ENCODE measurements at places on chromosomes 7 and 10.

DNA sequence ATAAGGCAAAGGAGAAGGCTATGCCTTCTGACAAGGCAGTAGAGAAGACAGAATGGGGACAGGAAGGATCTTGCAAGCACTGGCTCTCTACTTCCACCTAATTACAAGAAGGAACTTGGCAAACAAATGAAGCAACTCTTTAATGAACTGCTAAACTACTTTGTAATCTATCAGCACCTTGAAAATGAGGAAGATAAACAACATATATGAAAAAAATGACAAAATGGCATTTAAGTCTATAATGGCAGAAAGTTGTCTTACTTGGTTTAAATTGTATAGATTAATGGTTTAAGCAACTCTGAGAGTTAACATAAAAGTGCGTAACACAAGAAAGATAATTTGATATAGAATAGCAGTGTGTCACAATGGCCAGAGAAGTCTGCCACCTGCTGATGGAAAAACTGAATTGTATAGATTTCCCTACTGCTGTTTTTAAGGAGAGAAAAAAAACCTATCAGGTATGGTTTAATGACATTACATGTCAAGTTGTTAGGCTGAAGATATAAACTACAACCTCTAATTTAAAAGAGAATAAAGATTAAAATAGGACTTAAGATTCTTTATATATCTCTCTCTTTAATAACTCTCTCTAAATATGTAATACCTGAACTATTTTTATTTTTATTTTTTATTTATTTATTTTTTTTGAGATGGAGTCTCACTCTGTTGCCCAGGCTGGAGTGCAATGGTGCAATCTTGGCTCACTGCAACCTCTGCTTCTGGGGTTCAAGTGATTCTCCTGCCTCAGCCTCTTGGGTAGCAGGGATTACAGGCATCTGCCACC lies 11.8 kb downstream of the NT5C3A start:
- ATAC-seq = no peak

DNA sequence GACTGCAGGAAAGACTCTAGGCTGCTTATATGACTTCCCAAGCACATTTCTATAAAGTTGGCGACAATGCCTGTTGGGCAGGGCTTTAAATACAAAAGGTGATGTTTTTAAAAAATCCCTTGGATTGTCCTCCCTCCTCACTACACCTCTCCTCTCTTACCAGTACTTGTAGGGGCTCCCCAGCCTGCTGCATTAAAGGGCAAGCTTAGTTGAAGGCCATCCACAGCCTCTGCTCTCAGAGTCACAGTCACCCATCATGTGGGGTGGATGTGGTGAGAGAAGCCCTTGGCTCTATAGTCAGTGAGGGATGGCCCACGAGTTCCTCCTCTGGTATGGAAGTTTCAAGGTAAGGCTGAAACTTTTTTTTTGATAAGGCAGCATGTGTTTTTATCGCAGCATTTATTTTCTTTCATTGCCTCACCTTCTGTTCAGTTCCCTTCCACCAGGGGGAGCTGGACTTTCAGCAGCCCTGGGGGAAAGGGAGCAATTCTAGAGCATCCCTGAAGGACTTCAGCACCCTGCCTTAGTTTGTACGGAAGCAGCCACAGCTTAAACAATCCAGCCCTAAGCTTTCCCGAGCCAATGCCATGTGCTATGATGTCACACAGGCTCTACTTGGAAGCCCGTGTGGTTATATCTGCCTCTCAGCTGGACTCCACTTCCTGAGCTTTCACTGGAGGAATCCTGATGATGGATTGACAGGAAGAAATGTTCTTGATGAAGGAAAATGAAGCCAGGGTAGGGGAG lies 131.9 kb downstream of the CALCR start:
- no peak for ATAC-seq

DNA sequence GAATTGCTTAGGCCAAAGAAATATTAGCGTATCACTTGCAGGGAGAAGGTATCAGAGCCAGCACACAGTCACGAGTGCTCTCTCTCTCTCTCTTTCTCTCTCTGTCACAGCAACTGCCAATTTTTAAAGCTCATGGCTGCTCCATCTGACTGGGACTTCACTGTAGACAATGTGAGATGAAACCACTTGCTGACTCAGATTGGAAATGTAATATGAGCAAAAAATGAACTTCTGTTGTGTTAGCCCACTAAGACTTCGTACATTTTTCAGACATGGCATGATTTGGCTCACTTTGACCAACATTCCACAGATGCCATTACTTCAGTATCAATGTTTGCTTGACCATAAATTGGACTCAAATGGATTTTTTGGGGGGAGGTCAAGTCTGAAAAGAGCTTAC lies 68.1 kb downstream of the DGKB start:
- no peak for ATAC-seq

DNA sequence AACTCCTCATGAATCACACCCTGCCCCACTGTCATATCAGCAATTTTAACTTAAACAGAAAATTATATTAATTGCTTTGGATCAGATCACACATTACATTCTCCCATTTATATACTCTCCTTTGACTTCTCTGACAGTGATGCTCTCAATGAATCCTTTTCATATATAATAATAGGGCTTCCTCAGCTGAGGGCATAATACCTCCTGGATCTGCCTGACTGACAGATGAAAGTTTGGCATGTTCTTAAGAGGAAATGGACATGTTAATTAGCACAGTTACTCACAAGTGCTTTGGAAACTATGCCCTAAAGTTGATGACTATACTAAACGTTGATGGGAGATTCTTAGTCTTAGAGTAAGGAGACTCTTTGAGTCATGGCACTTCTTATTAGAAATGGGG lies 478.2 kb upstream of the LRRN3 start:
- ATAC-seq = no peak

DNA sequence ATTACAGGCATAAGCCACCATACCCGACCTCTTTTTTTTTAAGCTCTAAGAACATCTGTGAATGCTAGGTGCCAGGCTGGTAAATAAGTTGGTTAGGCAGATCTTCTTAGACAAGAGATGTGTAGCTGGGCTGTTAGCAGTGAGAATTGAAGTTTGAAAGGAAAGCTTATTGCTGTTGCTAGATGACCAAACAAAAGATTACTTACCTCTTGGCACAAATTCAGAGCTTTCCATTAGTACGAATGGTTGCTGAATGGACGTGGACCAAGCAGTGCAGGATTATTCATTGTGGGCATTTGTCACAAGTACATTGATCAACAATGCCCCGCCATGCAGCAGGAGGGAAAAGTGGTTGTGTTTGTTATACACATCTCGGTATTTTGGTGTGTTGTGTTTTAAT lies 131.2 kb downstream of the GFRA1 start:
- ATAC-seq = no peak

DNA sequence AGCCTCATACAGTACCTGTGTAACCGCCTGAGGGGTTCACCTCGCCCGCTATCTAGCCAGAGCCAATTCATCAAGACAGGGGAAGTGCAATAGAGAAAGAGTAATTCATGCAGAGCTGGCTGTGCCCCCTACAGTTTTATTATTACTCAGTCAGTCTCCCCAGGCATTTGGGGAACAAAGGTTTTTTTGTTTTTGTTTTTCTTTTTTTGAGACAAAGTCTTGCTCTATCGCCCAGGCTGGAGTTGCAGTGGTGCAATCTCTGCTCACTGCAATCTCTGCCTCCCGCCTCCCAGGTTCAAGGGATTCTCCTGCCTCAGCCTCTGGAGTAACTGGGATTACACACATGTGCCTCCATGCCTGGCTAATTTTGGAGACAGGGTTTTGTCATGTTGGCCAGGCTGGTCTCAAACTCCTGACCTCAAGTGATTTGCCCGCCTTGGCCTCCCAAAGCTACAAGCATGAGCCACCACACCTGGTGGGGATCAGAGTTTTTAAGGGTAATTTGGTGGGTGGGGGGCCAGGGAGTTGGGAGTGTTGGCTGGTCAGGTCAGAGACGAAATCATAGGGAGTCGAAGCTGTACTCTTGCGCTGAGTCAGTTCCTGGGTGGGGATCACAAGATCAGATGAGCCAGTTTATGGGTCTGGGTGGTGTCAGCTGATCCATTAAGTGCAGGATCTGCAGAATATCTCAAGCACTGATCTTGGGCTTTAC lies 116.5 kb downstream of the MARCHF5 start:
- no peak for ATAC-seq

DNA sequence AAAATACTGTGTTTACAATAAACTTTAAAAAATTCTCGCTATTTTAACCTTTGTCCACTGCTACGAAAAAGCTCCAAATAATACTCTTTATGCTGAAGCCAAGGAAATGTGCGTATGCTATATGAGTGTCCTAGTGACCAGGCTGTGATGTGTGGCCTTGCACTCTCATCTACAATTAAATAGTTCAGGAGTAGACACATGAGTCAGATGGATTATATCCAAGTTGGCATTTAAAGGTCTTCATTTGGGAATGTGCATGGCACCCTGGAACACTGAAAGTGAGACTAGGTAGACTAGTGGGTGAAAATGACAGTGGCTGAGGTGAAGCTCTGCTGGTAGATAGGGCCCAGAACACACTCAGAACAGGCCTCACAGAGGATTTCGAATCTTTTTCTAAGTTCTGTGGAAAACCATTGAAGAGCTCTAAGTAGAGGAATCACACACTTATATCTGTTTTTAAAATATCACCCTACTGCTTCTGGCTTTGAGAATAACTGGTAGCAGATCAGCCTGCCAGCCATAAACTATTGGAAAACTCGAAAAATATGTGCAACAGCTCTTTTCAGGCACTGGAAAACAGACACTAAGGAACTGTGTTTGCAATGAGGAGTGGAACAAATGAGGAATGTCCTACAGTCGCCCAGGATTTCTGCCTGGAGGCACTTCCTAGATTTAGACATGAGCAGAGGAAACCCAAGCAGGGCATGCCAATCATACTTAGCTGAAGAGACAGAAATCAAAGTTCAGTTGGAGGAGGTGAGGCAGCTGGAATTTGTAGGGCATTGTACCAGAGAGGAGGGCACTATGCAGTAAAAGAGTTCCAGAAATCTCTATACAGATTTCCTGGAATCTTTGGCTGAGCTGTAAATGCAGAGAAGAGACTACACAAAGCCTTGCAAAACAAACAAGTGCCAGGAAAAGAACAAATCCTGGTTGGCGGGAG lies 603.8 kb upstream of the LRRTM3 start:
- no peak for ATAC-seq

DNA sequence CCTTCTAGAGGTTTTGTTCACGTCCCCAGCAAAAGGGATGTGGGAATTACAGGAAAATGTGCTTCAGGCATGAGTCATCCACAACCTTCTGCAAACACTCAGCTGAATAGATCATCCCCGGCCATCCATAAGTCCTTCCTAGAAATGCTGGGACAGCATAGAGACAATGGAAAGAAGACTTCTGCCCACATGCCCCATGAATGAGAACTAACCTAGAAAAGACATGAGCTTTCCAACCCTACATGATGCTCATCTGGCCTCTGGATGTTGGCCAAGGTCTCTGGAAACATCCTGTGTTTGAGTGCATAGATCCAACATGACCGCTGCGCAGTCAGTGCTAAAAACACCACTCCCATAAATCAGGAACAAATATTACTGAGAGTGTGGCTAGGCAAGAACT lies 277.5 kb downstream of the PLXNA4 start:
- ATAC-seq = no peak
